Kasumi-1 (cell line): ENCODE measurements at places on chromosomes 5 and 9.

GRCh38 chr9:132583584-132584304 is 1.3 kb downstream of the BARHL1 start:
- DNase-seq, result no peak

DNA sequence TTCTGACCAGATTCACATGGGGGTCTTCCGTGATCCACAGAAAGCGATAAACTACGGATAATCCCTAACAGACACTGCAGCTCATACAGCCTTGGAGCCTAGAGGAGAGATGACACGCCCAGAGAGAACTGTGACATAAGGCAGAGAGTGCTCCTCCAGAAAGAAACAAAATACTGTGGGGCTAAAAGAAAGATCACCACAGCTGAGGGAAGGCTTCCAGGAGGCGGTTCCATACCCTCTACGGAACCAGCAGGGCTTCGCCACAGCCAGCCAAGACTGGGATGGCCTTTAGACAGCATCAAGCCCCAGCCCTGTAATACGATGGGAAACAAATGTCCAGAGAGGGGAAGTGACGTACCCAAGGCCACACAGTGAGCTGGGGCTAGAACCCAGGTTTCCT is 19.3 kb downstream of the GPX3 start:
- no peak for DNase-seq

GRCh38 chr5:24401773-24402172 is 243.0 kb downstream of the CDH10 start:
- no peak for DNase-seq

GRCh38 chr9:76370396-76371023 is 23.7 kb downstream of the RFK start:
- no peak for DNase-seq

DNA sequence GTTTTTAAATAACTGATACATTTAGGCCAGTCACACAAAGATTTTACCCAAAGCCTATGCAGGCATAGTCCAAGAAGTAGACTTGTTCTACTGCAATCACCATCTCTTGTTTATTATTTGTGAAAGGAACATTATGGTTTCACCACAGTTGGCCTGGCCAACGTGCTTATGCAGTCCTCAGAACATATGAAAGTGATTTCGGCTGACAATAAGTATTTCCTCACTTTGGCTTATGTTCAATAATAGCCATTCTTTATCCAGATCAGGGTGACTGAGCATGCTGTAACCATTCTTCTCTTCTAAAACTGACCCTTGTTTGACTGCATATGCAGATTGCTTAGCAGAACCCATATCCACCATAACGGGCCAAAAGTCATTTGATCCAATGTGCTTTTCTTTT is 76.6 kb upstream of the CCDC152 start:
- DNase-seq, result no peak

DNA sequence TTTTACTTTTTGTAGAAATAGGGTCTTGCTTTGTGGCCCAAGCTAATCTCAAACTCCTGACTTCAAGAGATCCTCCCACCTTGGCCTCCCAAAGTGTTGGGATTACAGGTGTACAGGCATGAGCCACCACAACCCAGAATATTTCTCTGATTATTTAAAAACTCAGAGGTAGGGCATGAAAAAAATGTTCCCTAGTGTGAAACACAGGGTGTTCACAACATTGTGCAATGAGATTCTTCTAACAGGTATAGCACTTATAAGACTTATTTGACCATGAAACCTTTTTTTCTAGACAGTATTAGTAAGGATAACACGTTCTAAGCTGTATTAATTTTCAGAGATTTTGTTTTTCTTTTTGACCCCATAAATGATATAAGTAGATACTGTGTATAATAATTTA is 13.1 kb upstream of the PTGER4 start:
- no peak for DNase-seq

GRCh38 chr9:93139365-93140182 is 5.5 kb upstream of the NINJ1 start:
- no peak for DNase-seq

DNA sequence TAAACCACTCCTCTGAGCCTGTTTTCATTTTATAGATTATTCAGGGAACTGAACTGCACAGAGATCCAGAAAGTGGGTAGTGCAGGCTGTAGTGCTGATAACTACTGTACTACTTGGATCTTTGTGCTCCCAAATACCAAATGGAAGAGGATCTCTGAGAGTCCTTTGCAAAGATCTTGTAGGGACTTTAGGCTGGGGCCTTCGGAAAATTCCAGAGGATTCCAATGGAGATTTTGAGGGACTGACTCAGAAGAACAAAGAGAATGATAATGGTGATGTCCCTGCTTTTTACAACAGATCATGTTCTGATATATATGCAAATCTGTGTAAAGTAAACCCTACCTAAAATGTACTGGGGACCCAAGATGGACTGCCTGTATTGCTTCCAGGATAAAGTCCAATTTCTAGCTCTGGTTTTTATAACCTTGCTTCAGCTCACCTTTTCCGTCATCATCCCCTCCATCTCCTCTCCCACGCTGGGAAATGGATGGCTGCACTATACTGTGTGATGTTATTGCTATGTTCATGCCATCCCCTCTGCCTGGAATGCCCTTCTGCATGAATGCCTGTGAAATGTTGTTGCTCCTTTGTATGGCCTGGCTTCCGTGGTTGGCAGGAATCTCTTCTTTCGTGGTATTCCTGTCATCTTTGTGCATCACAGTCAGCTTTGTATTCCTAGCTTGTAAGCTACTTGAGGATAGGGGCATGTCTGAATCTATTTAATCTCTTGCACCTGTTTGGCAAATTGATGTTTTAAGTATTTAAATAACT is 9.7 kb upstream of the PSMD5 start:
- no peak for DNase-seq

- no peak for DNase-seq
Measured at GRCh38 chr9:95383185-95383676, 65.7 kb upstream of the FANCC start.

GRCh38 chr9:71490810-71491209 is 277.5 kb downstream of the CEMIP2 start:
- peak; percentile 9 for DNase-seq

- peak; percentile 68 for DNase-seq
Measured at GRCh38 chr5:179765400-179765799, 28.4 kb upstream of the LTC4S start.

DNA sequence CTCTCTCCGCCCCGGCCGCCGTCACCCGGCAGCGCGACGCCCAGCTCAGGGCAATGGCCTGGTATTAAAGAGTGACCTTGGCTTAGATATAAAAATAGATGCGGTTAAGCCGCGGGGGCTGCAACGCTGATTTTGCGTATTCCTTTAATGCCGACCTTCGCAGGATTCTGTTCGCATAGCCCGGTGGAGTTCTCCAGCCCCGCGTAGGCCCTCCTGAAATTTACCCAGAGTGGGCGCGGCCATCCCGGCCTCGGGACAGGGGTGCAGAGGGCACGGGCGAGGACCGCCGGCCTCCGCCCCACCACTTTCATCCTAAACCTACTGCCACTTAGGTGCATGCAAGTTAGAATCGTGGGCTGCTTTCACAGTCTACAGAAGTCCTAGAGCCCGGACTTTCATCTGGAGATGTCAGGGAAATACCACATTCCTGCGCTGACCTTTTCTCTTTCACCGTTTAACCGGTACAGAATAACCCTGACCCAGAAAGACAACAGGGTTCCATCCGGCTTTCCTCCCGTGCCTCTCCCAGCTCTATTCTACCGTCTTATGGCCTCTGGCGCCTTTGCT is 492 bp upstream of the FAM169A start:
- DNase-seq, result no peak

- DNase-seq, result no peak
Measured at GRCh38 chr5:160291467-160291866, 20.9 kb downstream of the CCNJL start.
